ENCODE measurements at places on chromosomes 7 and 10. TPM values are rescaled to one million over a fixed set of nuclear protein-coding genes. Genes with fewer than 3 reads are reported as not detected.

Gene TMEM176B
- not detected for total RNA-seq

Gene RRP12
- total RNA-seq = 27.2 TPM

Gene DDC
- not detected for total RNA-seq

Gene CRYGN
- 1.2 TPM for total RNA-seq

Gene SMC3
- total RNA-seq = 53.9 TPM

Gene MAPK8
- total RNA-seq = 62.7 TPM

DNA sequence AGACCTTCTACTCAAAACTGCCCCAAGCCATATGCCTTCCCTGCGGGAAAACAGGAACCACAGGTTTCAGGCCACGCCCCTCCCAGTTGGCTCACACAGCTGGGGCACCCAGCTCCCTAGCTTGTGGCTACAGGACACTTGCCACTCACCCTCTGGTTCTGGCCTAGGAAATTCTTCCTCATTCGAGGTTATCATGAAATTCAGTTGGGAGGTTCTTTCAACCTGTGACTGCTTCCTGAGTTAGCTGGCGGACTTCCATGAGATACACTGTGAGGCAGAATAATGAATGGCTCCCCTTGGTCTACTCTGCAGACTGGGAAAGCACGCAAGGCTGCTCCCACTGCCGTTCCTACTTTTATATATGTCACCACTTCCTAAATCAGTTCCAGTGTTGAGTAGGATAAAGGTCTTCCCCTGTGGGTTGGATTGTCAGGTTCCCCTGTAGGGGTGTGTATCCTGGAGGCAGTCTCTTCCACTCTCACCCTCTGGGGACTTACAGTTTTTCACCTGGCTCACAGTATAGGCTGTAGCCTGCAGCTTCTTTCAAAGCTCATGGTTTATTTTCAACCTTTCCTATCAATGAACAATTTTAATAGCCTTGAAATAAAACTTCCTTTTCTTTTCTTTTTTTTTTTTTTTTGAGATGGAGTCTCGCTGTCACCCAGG, 37.0 kb downstream of the GPR22 start:
- H3K4me3 ChIP-seq = no peak overlapping the region
- H3K27me3 ChIP-seq = no peaks in the 10 kb centered on the region

DNA sequence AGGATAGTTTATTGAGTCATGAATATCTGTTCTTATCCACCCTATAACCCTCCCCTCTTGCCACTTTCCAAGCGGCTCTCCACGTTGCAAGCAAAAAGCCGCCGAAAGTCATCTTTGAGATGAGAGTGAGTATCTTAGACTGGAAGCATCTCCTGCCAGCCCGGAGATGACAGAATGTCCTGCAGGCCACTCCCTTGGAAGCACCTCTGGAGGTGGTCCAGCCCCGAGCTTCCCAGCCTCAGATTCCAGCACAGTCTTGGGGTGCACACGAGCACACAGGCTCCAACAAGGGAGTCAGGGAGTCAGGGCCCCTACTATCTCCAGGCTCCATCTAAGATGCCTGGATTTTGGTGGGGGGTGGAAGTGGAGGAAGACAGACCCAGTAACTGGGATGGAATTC, 5.5 kb upstream of the ELN start:
- H3K27ac ChIP-seq = no peak overlapping the region
- H3K4me1 ChIP-seq = peaks cover 10% of the 10 kb centered on the region
- H3K4me3 ChIP-seq = no peak overlapping the region
- peaks cover 53% of the 10 kb centered on the region for H3K27me3 ChIP-seq
- no peak for DNase-seq

DNA sequence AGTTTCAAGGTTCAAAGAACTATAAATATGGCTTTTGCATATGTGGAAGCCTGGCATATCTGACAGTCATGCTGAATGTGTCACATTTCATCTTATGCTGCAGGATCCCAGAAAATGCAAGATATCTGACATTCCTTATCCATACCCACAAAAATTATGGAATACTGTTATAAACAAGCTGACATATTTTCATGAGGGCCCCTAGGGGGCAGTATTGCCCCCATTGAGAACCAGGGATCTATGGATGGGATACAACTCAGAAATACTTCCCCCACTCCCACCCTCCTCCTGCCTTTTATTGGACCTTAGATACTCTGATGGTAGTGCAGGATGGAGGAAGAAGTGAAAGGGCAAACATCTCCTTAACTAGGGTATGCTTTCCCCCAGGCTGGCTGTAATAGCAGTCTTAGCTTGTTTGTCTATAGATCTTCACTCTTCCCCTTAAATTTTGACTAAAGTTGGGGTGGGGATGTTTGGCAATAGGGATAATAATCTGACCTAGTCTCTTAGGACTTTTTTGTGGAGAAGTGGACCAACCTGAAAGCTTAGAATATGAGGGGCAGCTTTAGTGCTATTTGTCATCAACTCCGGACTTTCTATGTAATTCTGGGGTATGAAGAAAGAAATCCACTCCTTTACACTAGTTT, 3.5 kb upstream of the GNGT1 start:
- no peak for DNase-seq
- H3K36me3 ChIP-seq = no peaks in the 10 kb centered on the region
- H3K4me1 ChIP-seq = no peaks in the 10 kb centered on the region
- no peak overlapping the region for H3K4me3 ChIP-seq

- no peak overlapping the region for H3K27ac ChIP-seq
- H3K36me3 ChIP-seq = no peaks in the 10 kb centered on the region
- no peak for DNase-seq
- H3K4me1 ChIP-seq = no peaks in the 10 kb centered on the region
- no peak overlapping the region for H3K4me3 ChIP-seq
- H3K27me3 ChIP-seq = no peaks in the 10 kb centered on the region
These were observed 618.6 kb downstream of the ZWINT start for GRCh38 chr10:55742487-55742886.

DNA sequence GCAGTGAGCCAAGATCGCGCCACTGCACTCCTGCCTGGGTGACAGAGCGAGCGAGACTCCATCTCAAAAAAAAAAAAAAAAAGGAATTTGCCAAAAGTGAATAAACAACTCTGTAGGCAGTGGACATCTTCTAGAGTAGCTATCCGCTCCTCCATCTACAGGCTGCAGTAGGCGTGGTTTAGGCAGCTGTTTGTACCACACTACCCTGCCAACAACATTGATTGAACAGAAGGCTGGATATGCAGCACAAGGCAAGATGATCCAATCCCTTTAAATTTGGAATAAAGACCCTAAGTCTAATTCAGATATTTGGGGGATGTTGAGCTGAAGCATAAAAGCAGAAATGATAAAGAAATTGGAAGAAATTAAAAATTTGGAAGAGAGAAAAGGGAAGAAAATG, 141.6 kb downstream of the TES start:
- H3K4me1 ChIP-seq = no peaks in the 10 kb centered on the region
- no peak for DNase-seq

GRCh38 chr10:110643653-110644597, at the start of gene RBM20:
Gene RBM20, plus strand, starts transcription at chr10:110644336. Its CDS starts 119 bp downstream, at chr10:110644455.
- peak; percentile 24 for DNase-seq
- peaks cover 37% of the 10 kb centered on the region for H3K27me3 ChIP-seq
- H3K36me3 ChIP-seq = no peaks in the 10 kb centered on the region
- peak within 1 kb of the TSS; percentile 86 for H3K4me3 ChIP-seq
- H3K4me1 ChIP-seq = peaks cover 35% of the 10 kb centered on the region
- no peak within 1 kb of the TSS for H3K27ac ChIP-seq

DNA sequence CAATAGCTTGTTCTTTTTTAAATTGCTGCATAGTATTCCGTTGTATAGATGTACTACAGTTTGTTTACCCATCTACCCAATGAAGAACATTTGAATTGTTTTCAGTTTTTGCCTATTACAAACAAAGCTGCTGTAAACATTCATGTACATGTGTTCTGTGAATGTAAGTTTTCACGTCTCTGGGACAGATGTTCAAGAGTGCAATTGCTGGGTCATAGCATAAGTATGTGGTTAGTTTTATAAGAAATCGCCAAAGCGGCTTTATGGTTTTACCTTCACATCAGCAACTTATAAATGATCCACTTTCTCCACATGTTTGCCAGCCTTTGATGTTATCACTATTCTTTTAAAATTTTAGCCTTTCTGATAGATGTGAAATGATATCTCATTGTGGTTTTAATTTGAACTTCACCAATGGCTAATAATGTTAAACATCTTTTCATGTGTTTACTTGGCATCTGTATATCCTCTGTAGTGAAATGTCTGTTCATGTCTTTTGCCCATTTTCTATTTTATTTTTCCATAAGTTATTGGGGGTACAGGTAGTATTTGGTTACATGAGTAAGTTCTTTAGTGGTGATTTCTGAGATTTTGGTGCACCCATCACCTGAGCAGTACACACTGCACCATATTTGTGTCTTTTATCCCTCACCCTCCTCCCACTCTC, 73.5 kb downstream of the TBXAS1 start:
- H3K27ac ChIP-seq = no peak overlapping the region
- no peaks in the 10 kb centered on the region for H3K36me3 ChIP-seq
- H3K4me1 ChIP-seq = peaks cover 31% of the 10 kb centered on the region
- no peak overlapping the region for H3K4me3 ChIP-seq

GRCh38 chr10:116112232-116113231, 160.5 kb downstream of the GFRA1 start:
- peaks cover 7% of the 10 kb centered on the region for H3K27me3 ChIP-seq
- no peak overlapping the region for H3K27ac ChIP-seq
- DNase-seq = no peak
- H3K4me1 ChIP-seq = no peaks in the 10 kb centered on the region

- DNase-seq = no peak
- H3K4me1 ChIP-seq = peaks cover 36% of the 10 kb centered on the region
- H3K4me3 ChIP-seq = no peak overlapping the region
- H3K36me3 ChIP-seq = no peaks in the 10 kb centered on the region
- no peaks in the 10 kb centered on the region for H3K27me3 ChIP-seq
These were observed 2.5 kb downstream of the PALD1 start for GRCh38 chr10:70481105-70481504.

GRCh38 chr7:106720641-106721040, 59.7 kb upstream of the CCDC71L start:
- DNase-seq = no peak
- no peaks in the 10 kb centered on the region for H3K36me3 ChIP-seq
- H3K27me3 ChIP-seq = no peaks in the 10 kb centered on the region
- H3K4me3 ChIP-seq = no peak overlapping the region
- H3K27ac ChIP-seq = no peak overlapping the region
- no peaks in the 10 kb centered on the region for H3K4me1 ChIP-seq

DNA sequence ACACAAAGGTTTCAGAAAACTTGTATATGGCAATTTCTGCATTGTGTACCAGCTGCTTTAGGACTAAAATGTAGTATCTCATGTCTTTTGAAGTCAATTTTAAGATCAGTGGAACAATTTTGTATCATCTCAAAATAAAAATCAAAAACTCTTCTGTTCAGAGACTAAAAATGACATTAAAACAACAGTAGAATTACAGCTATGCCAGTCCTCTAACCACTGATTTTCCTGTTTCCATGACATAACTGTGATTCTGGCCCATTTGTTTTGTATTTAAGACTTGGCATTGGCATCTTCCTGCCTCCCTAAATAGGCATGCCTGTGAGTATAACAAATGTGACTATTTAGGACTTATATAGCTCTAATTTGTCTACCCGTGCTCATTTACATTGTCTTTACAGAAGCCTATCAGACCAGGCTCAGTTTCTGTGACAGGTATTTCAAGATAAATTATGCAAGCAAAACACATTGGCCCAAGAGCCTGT, 29.1 kb upstream of the VPS41 start:
- no peaks in the 10 kb centered on the region for H3K4me1 ChIP-seq
- no peaks in the 10 kb centered on the region for H3K27me3 ChIP-seq
- H3K36me3 ChIP-seq = no peaks in the 10 kb centered on the region
- no peak for DNase-seq

DNA sequence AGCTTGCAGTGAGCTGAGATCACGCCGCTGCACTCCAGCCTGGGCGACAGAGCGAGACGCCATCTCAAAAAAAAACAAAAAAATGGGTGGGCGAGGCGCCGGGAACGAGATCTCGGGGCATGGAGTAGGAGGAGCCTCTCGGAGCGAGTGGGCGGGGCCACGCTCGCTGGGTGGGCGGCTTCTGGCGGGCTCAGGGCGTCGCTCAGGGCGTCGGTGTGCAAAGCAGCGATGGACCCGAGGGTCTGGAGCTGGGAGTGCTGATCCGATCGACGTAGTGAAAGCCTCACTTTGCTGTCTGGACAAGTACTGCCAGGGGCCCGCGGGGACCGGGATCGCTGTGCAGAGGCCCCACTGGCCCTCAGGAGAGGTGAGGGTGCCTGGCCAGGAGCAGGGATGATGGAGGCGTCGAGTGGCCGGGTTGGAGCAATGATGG, 22.6 kb upstream of the AMZ1 start:
- no peak overlapping the region for H3K27ac ChIP-seq
- no peak for DNase-seq
- no peaks in the 10 kb centered on the region for H3K4me1 ChIP-seq
- H3K36me3 ChIP-seq = no peaks in the 10 kb centered on the region

DNA sequence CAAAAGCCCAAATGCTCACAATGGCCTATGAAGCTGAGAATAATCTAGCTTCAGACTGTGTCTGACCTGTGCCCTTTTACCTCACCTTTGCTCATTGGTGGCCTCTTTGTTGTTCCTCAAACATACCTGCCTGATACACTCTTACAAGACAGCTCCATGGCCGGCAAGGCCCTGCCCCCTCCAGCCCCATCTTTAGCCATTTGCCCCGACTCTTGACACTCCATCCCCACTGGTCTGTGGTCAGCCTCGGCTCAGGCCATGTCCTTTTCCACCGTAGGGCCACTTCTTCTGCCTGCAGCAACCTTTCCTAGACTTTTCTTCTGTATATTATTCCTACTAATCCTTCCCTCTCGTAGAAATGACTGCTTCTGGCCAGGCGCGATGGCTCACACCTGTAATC, 265.2 kb downstream of the RPS24 start:
- no peaks in the 10 kb centered on the region for H3K36me3 ChIP-seq
- no peak for DNase-seq
- H3K4me3 ChIP-seq = no peak overlapping the region
- H3K27ac ChIP-seq = no peak overlapping the region

GRCh38 chr10:58269782-58270290, 874 bp downstream of the CISD1 start:
- H3K27me3 ChIP-seq = no peaks in the 10 kb centered on the region
- peaks cover 16% of the 10 kb centered on the region for H3K4me1 ChIP-seq
- H3K27ac ChIP-seq = peak overlapping the region; percentile 99

DNA sequence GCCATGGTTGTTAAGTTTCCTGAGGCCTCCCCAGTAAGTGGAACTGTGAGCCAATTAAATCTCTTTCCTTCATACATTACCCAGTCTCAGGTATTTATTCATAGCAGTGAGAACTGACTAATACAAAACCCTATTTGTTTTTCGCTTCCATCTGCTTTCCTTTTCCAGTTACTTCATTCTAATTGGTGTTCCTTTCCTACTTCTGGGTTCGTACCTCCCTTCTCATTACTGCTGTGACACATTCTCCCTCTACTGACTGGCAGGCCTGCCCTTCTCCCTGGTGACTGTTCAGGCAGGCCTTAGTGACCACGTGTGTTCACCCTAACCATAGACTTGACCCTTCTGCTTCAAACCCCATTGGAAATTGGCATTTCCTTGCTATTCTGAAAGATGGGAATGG, 37.7 kb downstream of the MTURN start:
- no peaks in the 10 kb centered on the region for H3K36me3 ChIP-seq
- no peak overlapping the region for H3K4me3 ChIP-seq
- H3K4me1 ChIP-seq = peaks cover 23% of the 10 kb centered on the region
- no peaks in the 10 kb centered on the region for H3K27me3 ChIP-seq
- no peak overlapping the region for H3K27ac ChIP-seq
- no peak for DNase-seq
